ENCODE measurements at places on chromosomes 16 and 17.
A peak's percentile ranks its signal among the peaks of the same experiment; 100 is the strongest.

GRCh38 chr16:64265756-64266155, 856.1 kb downstream of the CDH11 start:
- DNase-seq = no peak

- no peak for DNase-seq
Measured at GRCh38 chr17:80295146-80295545, 34.5 kb downstream of the RNF213 start.

- DNase-seq = no peak
Measured at GRCh38 chr17:17445925-17446665, 30.7 kb upstream of the MED9 start.

- DNase-seq = no peak
Measured at GRCh38 chr17:68892193-68892592, 63.0 kb downstream of the ABCA8 start.

- peak; percentile 73 for DNase-seq
Measured at GRCh38 chr17:48427598-48427997, 2.4 kb downstream of the SKAP1 start.

DNA sequence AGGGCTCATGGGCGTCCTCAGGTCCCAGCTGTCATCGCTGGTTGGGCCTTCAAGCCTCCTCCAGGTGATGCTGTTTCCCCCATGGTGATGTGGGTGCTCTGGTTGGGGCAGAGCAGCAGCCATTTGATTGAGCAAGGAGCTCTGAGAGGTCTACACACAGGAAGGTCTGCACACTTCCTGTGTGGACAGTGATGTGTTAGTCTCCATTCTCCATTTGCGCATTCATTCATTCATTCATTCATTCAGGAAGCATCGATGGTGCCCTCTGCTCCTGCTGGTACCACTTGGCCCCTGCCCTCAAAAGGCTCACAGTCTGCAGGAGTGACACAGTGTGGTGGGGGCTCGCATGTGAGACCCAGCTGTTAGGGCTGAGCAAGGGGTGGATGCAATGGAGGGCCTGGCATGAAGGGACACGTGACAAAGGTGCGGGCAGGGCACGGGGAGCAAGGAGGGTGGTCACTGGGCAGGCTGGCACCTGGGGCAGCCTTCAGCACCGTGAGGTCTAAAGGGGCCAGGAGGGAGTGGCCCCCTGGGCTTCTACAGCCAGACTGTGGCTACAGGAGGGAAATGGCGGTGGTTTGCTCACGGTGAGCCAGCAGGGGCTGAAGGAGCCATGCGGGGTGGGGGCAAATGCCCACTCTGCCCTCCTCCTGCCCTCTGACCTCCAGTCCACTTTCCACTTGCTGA, 1.5 kb downstream of the ADGRG3 start:
- no peak for DNase-seq

DNA sequence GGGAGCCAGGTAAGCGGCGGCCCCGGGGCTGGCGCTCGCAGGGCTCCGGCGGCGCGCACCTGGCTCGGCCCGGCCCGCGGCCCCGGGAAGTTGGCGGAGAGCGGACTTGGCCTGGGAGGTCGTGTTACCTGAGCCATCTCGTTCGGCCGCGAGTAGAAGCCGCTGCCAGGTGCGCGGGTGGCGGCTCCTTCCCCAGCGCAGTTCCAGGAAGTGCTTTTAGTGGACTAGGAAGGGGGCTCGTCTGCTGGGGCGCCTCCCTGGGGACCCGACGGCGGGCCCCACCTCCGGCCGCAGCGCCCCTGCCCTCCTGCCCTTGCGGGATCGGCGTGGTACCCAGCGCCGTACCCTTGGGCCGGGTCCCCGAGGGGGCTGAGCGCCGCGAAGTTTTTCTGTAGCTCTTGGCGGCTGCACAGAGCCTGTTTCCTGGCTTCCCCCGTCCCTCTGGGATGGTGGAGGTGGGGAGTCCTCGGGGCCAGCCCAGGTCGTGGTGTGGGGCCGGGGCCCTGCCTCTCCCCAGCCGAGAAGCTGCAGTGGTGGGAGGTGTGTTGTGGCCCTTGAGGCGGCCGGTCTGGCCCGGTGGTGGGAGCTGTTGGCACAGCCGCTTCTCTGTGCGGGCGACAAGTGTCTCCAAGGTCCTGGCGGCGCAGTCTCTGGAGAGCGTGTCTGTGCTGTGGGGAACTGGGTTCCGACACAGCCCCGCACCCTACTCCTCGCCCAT, 96.9 kb downstream of the RAB11FIP4 start:
- DNase-seq = no peak

Data from GM13977 (cell line).